ENCODE measurements at places on chromosomes 4 and X.

- DNase-seq = no peak
These were observed 1.5 kb downstream of the USP51 start for GRCh38 chrX:55488006-55488592.

GRCh38 chr4:107824350-107825071 lies at the start of gene SGMS2:
Gene SGMS2, plus strand, starts transcription at chr4:107824932. Its CDS starts 70,622 bp downstream, at chr4:107895554.
- peak; percentile 8 for DNase-seq

- DNase-seq = no peak
These were observed 136.2 kb upstream of the MED14 start for GRCh38 chrX:40871385-40872082.

GRCh38 chr4:46968847-46969246 lies 24.5 kb downstream of the GABRA4 start:
- no peak for DNase-seq

GRCh38 chrX:104254442-104255115 lies at the start of gene ESX1:
Gene ESX1, minus strand, starts transcription at chrX:104254933. Its CDS starts 84 bp downstream, at chrX:104254849.
- DNase-seq = no peak

GRCh38 chr4:37667197-37668100 lies 18.7 kb downstream of the RELL1 start:
- no peak for DNase-seq

GRCh38 chr4:76753814-76754213 lies 144.1 kb downstream of the SOWAHB start:
- no peak for DNase-seq

DNA sequence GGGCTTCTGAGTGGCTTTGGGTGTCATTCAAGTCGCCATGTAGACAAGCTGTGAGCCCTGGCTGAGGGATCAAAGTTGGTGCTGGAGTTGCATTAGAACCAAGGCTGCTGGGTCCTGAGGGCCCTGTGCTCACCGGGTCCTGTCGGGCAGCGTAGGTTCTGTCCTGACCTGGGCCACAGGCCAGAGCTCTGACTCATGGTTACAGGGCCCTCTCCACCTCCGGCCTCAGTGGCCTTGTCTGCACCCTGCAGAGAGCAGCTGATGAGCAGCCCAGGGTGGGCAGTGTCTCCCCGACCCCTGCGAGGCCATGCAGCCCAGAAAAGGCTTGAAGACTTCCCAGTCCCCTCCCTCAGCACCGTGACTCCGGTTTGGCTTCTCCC lies 22.5 kb downstream of the ATP2B3 start:
- DNase-seq = no peak

- DNase-seq = no peak
These were observed 135.5 kb downstream of the TRAM1L1 start for GRCh38 chr4:116949856-116950255.

- DNase-seq = no peak
These were observed 167.8 kb downstream of the LDB2 start for GRCh38 chr4:16730522-16731205.

DNA sequence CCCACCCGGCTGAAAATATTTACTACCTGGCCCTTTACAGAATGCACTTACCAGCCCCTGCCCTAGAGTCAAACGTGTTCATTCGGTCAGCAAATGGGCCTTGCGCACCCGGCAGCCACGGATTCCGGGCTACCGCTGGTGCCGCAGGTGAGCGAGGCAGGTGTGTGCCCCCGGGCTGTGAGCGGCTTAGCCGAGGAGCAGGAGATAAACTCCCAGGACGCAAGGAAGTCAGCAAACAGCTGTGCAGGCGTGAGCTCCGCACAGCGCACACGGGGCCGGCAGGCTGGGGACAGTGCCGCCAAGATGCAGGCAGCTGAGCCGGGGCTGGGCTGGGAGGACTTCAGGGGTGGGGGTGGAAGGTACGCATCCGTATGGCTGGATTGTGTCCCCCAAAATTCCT lies 211.2 kb upstream of the PSAPL1 start:
- DNase-seq = no peak

DNA sequence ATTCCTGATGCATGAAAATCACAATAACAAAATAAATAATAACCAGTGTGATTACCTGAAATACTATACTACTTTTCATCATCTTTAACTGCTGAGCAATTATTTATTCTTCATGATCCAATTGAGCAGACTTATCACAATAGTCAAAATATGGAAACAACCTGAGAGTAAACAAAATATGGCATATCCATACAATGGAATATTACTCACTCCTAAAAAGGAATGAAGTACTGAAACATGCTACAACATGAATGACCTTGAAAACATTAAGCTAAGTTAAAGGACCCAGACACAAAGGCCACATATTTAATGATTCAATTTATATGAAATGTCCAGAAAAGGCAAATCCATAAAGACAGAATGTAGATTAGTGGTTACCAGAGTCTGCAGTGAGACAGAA lies 146.8 kb downstream of the MID1IP1 start:
- no peak for DNase-seq

- DNase-seq = no peak
These were observed 237.8 kb upstream of the ANXA3 start for GRCh38 chr4:78313754-78314120.

GRCh38 chrX:10176121-10177003 lies 19.6 kb downstream of the CLCN4 start:
- DNase-seq = no peak

DNA sequence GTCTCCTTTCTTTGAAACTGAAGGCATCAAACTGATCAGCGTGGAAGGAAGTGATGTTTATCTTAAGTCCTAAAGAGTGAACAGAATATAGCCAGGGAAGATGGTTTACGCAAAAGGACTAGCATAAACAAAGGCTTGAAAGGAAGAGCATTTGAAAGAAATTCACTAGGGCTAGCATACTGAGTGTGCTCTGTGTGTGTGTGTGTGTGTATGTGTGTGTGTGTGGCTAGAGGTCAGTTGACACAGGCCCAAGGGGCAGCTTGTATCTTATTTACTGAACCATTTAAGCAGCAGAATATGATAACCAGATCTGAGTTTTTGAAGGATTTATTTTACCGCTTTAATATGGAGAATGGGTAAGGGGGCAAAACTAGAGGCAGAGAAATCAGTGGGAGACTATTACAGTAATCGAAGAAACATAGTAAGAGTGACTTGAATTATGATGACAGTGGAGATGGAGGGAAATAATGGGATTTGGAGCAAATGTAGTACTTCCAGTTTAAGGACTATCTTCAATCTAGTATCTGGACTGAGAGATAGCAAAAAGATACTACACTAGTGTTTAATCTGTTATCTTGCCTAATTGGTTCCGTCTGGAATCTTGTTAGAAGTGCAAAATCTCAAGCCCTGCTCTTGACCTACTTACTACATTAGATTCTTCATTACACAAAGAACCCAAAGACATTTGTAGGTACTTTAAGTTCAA lies 36.9 kb downstream of the CEP44 start:
- DNase-seq = no peak

GRCh38 chr4:82652062-82652461 lies 90.3 kb upstream of the TMEM150C start:
- no peak for DNase-seq

DNA sequence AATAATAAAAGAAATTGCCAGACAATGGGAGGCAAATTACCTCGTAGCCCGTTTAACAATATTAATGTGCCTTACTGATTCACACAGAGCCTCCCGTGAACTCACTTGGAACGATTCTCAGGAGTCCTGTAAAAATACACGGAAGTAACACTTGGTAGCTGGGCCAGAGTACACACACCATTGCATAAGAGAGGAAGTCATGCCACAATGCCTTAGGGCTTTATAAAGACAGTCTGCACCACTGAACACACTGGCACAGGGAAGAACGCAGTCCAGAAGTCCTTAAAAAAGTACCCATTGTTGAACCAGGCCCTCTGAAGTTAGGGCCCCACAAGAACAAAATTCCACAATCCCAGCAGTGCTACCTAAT lies 15.1 kb downstream of the SLC2A9 start:
- no peak for DNase-seq

GRCh38 chr4:7253837-7254236 lies 61.5 kb downstream of the SORCS2 start:
- DNase-seq = no peak

- no peak for DNase-seq
These were observed 14.8 kb downstream of the PDHA1 start for GRCh38 chrX:19358521-19358920.

DNA sequence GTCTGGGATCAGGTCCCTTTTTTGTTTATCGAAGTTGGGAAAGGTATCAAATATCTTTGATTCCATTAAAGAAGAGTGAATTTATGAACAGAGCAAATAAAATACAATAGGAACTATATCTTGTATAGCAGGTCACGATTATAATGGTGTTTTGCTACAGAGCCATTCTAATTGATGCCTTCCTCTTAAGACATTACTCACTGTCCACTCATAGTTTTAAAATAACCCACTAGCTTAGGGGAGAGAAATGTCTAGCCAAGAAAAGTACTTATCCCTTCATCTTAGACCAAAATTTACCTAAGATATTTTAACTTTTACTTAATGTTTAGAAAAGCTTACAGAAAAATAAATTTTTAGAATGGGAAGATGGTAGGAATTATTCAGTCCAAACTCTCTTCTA lies 112.0 kb upstream of the PABPC4L start:
- DNase-seq = no peak

DNA sequence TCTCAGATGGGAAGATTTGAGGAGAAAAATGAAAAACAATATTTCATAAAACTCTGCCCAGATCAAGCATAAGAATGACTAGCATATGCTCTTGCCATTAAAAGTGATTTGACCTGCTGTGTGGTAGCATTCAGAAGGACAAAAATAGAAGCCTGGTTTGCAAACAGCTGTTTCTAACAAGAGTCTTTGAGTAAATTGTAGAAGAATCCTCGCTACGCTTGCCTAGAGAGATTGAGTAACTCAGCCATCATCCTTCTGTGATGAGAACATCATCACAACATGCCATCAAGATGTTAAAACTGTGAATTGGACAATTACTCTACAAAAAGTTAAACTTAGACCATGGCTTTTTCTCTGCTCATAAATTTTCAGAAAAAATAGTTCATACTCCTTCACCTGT lies 168.9 kb upstream of the PUDP start:
- no peak for DNase-seq

- no peak for DNase-seq
These were observed 13.5 kb downstream of the AFF1 start for GRCh38 chr4:86948276-86948675.

DNA sequence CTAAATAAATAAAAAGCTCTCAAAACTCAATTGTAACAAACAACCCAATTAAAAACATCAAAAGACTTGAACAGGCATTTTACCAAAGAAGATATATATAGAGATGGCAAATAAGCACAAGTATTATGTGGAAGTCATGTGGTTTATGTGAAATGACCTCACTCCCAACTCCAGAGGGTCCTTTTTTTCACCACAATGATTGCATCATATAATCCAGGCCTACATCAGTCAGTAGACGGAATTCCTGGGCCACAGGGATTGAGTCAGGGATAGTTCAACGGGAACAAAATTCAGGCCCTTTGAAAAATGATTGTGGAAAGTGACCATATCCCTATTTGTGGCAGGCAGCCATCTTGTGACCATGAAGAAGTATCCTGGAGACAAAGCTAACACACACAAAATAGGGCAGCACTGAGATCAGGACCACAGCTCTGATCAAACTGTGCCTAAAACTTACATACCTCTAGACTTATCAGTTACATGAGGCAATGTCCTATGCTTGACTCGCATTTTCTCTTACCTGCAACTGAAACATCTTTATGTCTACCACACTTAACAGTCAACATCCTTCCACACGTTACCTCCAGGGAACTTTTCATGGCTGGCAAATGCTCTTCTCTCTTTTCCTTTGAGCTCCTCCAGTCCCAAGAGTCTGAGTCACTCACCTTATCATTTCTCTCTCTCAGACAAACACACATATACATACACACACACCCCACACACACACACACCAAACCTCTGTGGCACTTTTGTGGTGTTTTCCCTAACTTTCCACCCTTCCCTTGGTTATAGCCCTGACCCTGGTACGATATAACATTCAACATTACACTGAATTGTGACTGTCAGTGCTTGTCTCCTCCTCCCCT lies 113.5 kb downstream of the PHF8 start:
- no peak for DNase-seq

DNA sequence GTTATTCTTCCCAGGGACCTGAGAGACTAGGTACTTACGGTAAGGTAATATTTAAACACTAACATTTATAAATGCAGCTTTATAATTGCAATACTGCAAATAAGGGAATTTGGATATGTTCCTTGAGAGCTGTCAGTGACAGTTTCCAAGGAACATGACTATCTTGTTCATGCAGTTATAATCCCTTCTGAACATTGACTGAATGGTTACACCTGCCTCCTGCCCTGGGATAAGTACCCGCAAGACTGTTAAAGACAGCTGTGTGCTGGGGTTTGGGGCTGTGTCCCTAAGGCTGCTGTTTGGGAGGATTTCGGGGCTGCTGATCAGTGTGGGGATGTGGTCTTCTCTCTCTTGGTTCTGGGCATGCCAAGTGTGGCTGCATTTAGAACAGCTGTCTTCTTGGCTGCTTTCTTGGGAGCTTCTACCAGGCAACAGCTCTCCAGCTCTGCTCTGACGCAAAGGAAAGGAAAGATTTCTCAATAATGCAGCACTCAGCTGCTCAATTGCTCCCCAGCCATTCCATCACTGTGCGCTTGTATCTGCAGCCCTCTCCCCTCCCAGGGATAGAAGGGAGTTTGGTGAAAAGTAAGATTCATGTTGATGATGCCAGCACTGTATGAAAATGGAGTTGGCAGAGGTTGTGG lies 298.8 kb upstream of the TAPT1 start:
- DNase-seq = no peak

DNA sequence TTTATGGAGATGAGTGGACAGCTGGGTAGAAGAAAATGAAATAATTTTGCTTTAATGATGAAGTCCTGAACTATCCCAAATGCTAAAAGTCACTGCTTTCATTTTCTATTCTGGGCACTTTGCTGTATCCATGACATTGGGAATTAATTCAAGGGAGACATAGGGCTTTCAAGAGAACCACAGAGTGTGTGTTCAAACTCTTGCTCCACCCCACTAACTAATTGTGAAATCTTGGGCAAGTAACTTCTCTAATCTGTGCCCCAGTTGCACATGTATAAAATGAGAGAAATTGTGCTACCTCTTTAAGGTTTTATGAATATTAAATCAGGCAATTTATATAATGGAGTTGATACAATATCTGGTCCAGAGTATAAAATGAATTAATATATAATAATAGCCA lies 1422.0 kb downstream of the ADGRL3 start:
- no peak for DNase-seq

DNA sequence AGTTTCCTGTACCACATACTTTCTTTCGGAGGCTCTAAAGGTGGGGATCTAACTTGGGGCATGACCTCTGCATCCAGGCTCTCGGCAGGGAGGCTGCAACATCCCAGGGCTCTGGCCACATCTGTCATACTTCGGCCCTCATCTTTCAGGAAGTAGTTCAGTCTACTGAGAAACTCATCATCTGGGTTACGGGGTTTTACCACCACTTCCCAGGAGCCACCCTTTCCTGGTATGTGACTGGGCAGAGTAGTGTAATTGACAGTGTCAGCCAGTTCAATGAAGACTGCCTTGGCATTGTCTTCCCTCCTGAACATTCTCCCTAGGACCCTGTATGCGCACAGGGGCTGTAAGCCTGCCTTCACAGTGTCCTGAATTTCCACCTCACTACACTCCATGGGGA lies 2.8 kb downstream of the PNMA5 start:
- DNase-seq = no peak

Measured in activated CD8-positive, alpha-beta memory T cell treated with anti-CD3 and anti-CD28 coated beads for 1 hour (primary cell).